Lower lobe of right lung (tissue), 2 donors: ENCODE measurements at places on chromosomes 5 and 9. TPM values are rescaled to one million over a fixed set of nuclear protein-coding genes. Genes with fewer than 3 reads are reported as not detected.

- H3K27me3 ChIP-seq, result no peaks in the 10 kb centered on the region
- H3K36me3 ChIP-seq, result no peaks in the 10 kb centered on the region
- H3K4me1 ChIP-seq, result peaks cover 1% of the 10 kb centered on the region
- H3K4me3 ChIP-seq, result no peak overlapping the region
- H3K27ac ChIP-seq, result no peak overlapping the region
Measured at GRCh38 chr5:54224103-54224826, 86.1 kb downstream of the ARL15 start.

The QRFP gene
- not detected for total RNA-seq

DNA sequence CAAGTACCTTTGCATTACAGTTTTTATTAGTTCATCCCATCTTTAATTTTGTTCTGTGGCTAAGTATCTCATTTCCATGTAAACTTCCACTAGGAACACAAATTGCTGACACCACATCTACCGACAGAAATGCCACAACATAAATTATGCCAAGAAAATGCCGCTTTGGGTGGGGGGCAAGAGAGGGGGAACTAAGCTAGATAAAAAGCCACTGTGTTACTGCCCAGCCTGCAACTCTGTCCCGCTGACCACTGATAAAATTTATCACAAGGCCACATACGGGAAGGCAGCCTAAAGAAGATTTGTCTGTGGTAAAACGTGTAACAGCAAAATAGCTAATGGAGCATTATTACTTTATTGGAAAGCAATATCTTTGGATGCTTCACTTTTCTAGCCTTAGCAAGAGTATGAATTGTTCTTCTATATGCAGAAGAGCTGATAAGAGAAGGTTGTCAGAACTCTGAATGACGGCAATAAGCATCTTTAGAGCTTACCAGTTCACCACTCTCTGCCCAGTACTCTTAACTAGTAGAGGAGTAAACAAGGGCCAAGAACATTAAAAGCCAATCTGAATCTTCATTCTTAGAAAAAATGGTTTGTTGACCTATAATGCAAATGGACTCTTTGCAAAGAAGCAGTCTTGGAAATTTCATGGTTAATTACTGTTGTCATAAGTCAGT, 172.2 kb upstream of the MEF2C start:
- no peak for DNase-seq
- H3K4me3 ChIP-seq, result no peak overlapping the region
- H3K27me3 ChIP-seq, result no peaks in the 10 kb centered on the region
- no peaks in the 10 kb centered on the region for H3K36me3 ChIP-seq
- H3K4me1 ChIP-seq, result no peaks in the 10 kb centered on the region

The PCDHB8 gene
- total RNA-seq, result 2.6 TPM

GRCh38 chr5:104914536-104915070, 1352.0 kb upstream of the NUDT12 start:
- H3K36me3 ChIP-seq, result no peaks in the 10 kb centered on the region
- no peaks in the 10 kb centered on the region for H3K27me3 ChIP-seq
- H3K4me1 ChIP-seq, result no peaks in the 10 kb centered on the region
- no peak for DNase-seq
- no peak overlapping the region for H3K4me3 ChIP-seq
- H3K27ac ChIP-seq, result no peak overlapping the region

The CCDC152 gene
- 1.3 TPM for total RNA-seq

The C9orf50 gene
- not detected for total RNA-seq

The VAV2 gene
- total RNA-seq, result 26.9 TPM

The EPB41L4B gene
- total RNA-seq, result 12.1 TPM

DNA sequence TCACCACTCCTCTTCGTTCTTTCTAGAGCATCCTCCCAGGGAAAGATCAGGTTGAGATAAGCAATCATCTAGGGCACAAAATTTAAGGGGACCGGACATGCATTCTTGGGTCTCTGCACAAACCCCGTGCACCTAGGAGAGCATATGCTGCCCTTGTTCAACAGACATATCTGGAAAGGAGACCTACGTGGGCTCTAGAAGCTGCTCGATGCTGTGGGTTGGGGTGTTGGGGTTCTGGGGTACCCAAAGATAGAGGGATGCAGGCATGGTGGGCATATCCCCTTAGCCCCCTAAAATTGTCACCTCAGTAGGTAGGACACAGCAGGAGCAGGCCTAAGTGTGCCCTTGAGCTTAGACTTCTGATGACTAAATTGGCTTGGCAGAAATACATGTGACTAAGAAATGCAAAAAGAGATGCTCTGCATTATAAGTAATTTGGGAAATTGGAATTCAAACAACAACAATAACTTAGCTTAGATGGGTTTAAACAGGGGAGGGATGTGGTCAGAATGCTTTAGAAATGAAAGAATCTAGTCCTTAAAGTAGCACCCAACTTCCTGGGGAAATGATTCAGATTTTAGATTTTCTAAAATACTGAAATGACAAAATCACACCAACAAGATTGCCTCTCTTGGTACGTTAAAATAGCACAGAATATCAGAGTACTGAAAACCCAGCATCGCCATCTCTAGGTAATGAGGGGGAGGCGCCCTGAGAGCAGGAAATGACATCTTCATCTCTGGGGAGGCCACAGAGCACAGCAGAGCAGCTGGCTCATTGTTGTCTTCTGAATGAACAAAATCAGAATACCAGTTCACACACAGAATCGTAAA, 172.3 kb downstream of the GNA14 start:
- H3K36me3 ChIP-seq, result no peaks in the 10 kb centered on the region
- no peak overlapping the region for H3K27ac ChIP-seq
- no peak overlapping the region for H3K4me3 ChIP-seq
- no peaks in the 10 kb centered on the region for H3K4me1 ChIP-seq
- DNase-seq, result no peak
- no peaks in the 10 kb centered on the region for H3K27me3 ChIP-seq

DNA sequence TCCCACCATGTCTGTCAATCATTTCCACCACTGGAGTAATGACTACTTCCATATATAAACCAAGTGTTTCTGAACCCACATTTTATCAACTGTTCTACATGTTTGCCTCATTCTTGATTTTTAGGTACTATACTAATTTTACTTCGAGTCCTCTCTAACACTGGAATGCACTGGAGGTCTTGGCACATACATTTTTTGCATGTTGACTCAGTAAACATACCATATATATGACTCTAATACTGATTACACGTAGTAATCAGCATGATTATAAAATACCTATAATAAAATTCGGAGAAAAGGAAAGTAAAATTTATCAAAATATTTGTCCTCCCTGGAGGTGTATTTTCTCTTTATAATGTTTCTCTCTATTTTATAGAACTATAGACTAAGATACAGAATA, 621.7 kb upstream of the NUDT12 start:
- DNase-seq, result no peak
- H3K4me1 ChIP-seq, result no peaks in the 10 kb centered on the region
- no peaks in the 10 kb centered on the region for H3K36me3 ChIP-seq
- H3K4me3 ChIP-seq, result no peak overlapping the region

The ST8SIA4 gene
- total RNA-seq, result 20.5 TPM

DNA sequence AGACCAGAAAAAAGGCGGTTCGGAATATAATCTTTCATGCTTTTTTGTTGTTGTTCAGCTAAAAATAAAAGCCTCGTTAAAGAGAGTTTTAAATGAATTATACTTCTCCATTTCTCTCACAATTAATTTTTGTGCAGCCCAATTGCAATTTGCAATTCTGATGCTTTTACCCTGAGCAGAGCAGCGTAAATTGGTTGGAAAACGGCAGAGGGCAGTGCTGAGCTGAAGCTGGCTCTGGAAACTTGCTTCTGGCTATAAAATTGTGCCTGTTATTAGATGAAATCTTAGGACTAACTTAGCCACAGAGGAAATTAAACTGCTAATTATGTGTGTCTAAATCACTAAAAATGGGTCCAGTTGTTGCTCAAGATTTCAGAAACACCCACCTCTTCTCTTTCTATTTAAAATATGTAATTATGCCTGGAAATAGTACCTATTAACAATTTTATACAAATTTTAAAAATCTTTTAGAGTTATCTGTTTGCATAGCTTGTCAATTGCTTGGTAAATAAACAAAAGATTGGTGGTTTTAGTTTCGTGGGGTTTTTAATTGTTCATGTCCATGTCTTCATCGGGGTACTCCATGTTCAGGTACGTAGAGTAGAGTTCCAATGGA, 441.8 kb upstream of the TLE4 start:
- no peak overlapping the region for H3K4me3 ChIP-seq
- no peaks in the 10 kb centered on the region for H3K36me3 ChIP-seq
- peak; percentile 46 for DNase-seq

GRCh38 chr9:99809586-99810319, 11.9 kb upstream of the NR4A3 start:
- no peaks in the 10 kb centered on the region for H3K36me3 ChIP-seq
- H3K27ac ChIP-seq, result no peak overlapping the region
- H3K4me3 ChIP-seq, result no peak overlapping the region
- H3K27me3 ChIP-seq, result no peaks in the 10 kb centered on the region
- DNase-seq, result no peak
- no peaks in the 10 kb centered on the region for H3K4me1 ChIP-seq

DNA sequence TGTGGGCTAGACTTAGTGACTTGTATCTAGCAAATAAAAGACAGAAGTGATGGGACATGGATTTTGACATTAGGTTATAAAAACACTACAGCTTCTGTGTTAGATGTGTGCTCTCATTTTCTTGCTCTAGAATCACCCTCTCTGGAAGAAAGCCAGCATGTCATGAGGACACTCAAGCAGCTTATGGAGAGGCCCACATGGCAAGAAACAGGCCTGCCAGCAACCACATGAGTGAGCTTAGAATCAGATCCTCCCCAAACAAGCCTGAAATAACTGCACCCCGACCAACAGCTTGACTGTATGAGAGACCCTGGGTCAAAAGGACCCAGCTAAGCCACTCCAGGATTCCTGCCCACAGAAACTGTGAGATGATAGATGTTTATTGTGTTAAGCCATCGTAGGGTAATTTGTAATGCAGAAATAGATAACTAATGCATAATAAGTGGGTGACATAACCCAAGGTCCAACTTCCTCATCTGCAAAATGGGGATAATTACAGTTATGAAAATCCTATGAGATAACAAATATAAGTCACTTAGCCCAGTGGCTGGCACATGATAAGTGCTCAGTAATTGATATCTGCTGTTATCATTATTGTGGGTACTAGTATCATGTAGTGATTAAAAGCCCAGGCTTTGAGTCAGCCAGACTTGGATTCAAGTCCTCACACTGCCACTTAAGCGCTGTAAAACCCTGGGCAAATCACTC, 86.5 kb downstream of the KLHL3 start:
- H3K27me3 ChIP-seq, result no peaks in the 10 kb centered on the region
- no peaks in the 10 kb centered on the region for H3K4me1 ChIP-seq
- no peak overlapping the region for H3K4me3 ChIP-seq
- no peak overlapping the region for H3K27ac ChIP-seq
- peak; percentile 60 for DNase-seq

The TMEM232 gene
- 11.4 TPM for total RNA-seq

The PCDHA10 gene
- 1.5 TPM for total RNA-seq

The TLX3 gene
- not detected for total RNA-seq

The RELL2 gene
- total RNA-seq, result 5.5 TPM

DNA sequence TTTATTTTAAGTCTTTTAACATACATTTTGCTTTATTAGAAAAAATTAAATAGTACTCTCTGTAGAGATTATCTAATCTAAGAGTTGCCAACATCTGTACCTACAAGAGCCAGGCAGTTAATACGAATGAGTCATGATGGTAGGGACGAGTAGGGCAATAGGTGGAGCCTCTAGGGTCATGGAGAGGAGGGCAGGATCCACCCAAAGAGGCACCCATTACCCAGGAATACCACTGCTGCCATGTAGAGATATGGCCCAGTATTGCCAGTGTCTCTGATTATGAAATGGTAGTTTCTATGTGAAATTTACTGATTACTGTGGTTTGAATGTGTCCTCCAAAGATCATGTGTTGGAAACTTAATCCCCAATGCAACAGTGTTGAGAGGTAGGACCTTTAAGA, 170.4 kb downstream of the PIK3R1 start:
- no peak for DNase-seq
- H3K36me3 ChIP-seq, result no peaks in the 10 kb centered on the region
- no peak overlapping the region for H3K4me3 ChIP-seq

The PFN3 gene
- not detected for total RNA-seq

DNA sequence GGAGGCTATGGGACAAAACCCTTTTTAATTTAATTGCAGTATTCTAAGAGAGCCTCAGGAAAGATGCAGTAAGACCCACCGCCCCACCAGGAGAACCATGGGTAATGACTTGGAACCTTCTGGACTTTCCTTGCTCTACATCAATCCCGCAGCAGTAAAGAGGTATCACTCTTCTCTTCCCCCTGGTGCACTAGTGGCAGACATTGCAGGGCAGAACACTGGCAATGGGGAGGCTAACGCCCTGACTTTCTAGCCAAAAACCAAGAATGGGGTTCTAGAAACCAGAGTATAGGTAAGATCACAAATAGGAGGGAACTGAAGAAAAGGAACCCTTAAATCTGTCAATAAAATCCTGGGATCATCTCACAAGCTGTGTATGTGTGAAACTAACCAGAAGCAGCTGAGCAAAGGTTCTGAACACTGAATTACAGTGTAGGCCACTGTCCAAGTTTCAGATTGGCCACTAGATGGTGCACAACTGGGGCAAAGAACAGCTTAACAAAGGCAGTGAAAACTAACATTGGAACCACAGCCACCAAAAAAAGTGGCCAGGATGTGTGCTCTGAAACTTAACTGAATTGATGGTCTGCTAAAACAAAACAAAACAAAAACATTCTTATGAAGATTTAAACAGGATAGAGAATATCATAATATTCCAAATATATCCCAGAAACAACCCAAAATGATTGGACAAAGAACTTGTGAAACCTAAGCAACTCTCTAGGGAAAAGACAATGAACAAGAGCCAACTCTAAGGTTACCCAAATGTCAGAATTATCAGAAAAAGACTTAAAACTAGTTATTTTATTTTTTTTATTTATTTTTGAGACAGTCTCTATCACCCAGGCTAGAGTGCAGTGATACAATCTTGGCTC, 6.6 kb upstream of the FAM151B start:
- no peak overlapping the region for H3K4me3 ChIP-seq
- no peak for DNase-seq
- peaks cover 23% of the 10 kb centered on the region for H3K36me3 ChIP-seq
- H3K4me1 ChIP-seq, result no peaks in the 10 kb centered on the region
